ENCODE measurements at places on chromosomes 7 and 10.

DNA sequence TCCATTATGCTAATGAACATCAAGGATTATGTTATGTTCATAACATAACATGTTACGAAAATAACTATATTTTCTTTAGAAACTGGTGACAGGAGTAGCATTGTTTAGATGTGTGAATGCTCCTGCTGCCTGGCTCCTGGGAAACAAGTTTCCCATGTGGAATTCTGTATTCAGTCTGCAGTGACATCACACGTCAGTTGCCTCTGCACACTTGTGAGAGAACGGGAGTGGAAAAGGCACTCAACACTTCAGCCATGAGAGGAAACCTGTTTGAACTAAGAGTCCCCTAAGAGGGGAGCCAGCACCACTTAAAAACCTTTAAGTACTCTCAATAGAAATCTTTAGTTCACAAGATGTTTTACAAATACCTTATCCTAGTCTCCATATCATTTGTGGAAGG is 140.3 kb upstream of the FAM20C start:
- DNase-seq: no peak

- DNase-seq: peak; percentile 73
Observed at GRCh38 chr10:121926671-121927317, 1.0 kb downstream of the ATE1 start.

- no peak for DNase-seq
Observed at GRCh38 chr10:16832351-16833080, 15.3 kb upstream of the RSU1 start.

DNA sequence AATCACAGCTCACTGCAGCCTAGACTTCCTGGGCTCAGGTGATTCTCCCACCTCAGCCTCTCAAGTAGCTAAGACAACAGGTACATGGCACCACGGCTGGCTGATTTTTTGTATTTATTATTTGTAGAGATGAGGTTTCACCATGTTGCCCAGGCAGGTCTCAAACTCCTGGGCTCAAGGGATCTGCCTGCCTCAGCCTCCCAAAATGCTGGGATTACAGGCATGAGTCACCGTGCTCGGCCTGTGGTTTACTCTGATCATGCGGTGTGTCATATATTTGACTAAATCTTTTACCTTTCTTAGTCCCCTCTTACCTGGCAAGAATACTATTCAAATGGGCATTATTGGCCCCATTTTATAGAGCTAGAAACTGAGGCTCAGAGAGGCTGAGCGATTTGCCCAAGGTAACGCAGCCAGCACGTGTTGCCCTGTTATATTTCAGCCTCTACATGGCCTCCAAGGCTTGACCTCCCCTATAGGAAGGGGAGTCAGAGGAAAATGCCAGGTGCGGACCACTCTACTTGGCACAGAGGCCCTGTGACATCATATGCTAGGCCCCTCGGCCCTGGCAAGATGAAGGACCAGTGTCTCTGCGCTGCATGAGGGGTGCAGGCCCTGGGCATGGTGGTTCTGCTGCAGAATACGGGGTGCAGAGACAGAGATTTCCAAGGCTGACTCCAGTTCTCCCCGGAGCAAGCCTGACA is 8.2 kb downstream of the ZCCHC24 start:
- DNase-seq: no peak

GRCh38 chr10:4398602-4399001 is 427.4 kb upstream of the AKR1E2 start:
- DNase-seq: no peak

- DNase-seq: no peak
Observed at GRCh38 chr10:131975003-131975402, 6.7 kb downstream of the BNIP3 start.

- no peak for DNase-seq
Observed at GRCh38 chr7:99768471-99768870, 15.5 kb downstream of the CYP3A4 start.

DNA sequence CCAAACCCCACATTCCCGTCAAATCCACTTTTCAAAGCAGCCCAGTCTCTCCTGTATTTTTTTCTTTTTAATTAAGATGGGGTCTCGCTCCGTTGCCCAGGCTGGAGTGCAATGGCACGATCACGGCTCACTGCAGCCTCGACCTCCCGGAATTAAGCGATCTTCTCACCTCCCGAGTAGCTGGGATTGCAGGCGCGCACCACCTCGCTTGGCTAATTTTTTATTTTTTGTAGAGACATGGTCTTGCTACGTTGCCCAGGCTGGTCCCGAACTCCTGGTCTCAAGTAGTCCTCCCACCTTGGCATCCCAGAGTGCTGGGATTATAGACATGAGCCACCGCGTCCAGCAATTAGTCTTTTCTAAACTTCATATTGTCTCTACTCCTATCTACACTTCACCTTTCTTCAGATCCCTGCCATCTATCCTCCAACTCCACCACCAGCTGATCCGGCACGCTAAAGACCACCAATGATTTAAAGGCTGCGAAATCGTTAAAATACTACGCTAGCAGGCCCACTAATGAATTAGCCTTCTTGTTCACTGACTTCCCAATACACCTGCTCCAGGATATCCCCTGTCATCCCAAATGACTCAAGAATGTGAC is 525 bp upstream of the CHUK start:
- DNase-seq: no peak

DNA sequence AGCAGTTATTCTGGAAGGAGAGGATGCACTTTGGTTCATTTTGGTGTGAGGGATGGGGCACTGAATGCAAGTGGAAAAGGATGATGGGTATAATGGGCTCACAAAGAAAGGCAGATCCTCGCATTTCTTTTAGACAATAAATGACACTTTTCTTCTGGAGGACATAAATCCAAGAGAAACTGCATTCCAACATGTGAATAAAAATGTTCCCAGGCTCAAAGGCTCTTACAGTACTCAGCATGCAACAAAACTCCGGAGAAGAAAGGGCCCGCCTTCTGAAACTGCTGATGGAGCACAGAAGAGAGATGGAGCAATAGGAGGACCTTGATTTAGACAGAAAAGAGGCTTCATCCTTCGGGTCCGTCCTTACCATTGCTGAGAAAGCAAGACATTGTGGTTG is 538.2 kb upstream of the DPP6 start:
- DNase-seq: no peak

DNA sequence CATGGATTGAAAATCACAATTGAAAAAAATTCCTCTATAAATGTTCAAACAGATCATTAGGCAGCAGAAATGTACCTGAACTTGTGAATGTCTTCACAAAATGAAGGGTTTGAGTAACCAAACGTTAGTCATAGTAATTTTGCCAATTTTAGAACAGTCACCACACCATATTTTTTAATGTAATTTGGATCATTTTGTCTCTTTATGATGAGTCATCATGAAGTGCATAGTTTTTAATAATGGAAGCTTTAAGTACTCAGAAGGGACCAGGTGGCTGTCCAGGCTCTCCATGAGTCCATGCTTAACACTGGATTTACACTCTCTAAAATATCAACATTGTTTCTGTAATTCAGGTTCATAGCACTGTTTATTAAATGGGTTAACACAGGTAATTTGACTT is 219.2 kb downstream of the ETV1 start:
- no peak for DNase-seq

GRCh38 chr7:48183370-48183743 is 12.1 kb downstream of the ABCA13 start:
- DNase-seq: no peak

GRCh38 chr7:137687556-137688265 is 159.1 kb downstream of the DGKI start:
- no peak for DNase-seq

DNA sequence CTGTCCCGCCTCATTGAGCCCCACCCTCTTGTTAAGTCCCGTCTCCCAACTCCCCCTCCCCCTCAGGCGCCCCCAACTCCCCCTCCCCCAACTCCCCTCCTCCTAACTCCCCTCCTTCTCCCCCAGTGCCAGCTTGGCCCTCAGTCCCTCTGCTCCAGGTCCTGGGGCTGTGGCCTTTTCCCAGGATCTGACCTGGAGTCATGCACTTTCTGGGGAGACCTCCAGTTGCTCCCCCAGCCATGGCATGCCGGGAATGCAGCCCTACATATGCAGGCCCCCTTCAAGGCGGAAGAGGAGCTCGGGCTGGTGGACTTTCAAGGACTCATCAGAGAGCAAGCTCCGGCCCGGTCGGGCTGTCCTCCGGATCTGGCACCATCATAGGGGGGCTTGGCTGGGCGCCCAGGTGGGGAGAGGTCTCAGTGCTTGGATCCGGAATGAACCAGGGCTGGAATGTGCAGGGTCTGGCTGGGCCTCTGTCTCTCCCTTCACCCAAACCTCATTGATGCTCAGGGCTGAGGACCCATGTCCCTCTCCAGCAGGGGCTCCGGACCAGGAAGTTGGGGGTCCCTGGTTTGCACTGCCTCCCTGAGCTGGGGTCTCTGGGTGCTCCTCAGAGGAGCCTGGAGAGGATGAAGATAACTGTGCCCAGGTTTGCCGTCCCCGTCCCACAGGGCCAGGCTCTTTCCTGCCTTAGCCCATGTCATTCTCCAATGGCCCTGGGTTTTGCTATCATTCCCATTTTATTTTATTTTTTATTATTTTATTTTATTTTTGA is 41.1 kb downstream of the TMEM270 start:
- no peak for DNase-seq

DNA sequence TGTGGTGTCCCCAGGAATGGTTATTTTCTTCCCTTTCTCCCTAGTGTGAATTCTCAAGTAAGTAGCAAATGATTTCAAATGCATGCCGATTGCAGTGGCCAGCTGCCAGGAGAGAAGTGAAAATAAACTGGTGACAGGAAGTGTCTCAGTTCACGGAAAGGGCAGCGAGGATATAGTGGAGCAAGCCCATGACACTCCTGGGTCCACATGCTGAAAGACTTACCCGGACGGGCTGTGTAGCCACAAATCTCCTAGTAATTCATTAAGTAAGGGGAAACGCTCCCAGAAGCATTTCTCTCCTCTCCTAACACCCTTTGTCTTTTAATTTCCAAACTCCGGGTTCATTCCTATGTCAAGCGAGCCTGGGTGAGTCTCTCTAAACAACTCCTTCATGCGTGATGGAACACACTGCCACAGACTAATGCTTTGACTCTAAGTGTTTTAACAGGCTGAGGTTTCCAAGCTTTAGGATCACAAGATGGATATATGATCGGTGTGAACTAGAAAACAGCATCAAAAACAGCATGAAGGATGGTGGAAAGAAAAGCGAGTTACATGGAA is 125.6 kb downstream of the CYP26A1 start:
- peak; percentile 43 for DNase-seq

DNA sequence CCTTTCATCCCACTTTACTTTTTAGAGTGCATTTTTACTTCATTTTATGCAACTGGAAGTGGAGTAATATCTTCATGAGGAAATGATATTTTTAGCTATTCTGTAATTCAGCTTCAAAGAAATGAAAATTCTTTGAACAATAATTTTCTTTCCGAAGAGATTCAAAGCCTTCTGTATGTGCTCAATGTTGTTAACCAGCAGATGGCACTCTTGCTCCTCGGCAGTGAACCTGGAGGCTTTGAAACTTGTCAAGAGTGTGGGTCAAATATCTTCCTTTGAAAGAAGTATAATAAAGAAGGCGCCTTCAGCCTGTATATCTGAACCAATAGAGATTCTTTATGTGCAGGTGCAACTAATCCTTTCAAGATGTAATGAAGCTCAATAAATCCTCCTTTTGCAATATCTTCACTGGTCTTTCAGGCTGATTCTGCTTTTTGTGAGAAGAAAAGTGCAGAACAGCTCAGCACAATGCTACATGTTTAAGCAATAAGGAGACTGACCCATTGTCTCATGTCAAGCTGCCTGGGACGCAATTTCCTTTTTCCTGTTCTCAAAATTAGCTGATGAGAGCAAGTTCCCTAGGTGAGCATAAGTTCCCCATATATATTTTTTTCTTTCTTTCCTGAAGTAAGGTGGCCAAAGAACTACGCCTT is 258.4 kb downstream of the SEMA3A start:
- peak; percentile 91 for DNase-seq

GRCh38 chr10:22345301-22346095 is at the start of gene SPAG6:
Gene SPAG6, plus strand, starts transcription at chr10:22345496. Its CDS starts 116 bp downstream, at chr10:22345612.
- DNase-seq: no peak

DNA sequence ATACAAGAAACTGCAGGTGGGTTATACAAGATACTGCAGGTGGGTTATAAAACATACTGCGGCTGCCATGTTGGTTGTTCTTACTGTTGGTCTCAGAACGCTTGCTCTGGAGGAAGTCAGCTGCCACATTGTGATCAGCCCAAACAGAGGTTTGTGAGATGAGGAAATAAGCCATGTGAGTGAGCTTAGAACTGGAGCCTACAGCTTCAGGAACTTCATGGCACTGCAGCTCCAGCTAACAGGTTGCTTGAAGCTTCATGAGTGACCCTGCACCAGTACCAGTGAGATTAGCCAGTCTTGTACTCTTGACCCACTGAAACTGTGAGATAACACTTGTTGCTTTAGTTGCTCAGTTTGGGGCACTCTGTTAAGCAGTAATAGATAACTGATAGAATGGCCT is 74.5 kb upstream of the PRKCQ start:
- DNase-seq: no peak

DNA sequence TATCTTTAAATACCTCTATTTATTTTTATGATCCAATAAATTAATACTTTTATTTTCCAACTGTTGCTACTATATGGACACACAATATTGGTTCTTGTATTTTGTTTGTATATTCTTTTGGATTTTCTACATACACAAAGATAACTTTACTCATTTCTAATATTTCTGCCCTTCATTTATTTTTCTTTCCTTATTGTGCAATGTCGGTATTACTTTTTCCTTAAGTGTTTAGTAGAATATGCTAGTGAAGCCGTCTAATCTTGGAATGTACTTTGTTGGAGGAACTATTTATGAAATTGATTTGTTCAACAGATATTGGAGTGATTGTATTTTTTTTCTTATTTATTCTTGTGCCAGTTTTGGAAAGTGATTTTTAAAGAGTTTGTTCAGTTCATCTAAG is 94.0 kb downstream of the ORC5 start:
- no peak for DNase-seq

- DNase-seq: no peak
Observed at GRCh38 chr7:1013581-1013980, 30.6 kb downstream of the CYP2W1 start.

GRCh38 chr10:104641187-104641936 is at the start of gene SORCS3:
Gene SORCS3, plus strand, starts transcription at chr10:104641290.
- DNase-seq: no peak

- no peak for DNase-seq
Observed at GRCh38 chr10:116719804-116720203, 22.6 kb downstream of the HSPA12A start.

DNA sequence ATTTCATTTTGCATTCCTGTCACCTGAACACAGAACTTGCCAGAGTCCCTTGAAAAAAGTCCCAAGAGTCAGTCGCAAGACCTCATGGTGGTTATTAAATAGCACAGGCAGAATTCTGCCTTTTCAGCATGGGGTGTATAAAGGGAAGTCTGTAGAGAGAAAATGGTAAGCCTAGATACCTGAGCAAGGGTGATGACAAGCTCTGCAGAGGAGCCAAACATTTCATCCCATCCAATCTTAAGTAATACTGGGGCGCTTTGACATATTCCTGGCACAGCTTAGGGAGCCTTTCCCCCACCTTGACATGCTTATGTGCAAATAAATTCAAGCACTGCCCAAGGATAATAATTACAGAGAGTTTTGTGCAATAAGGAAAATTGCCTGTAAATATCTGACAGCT is 213.0 kb downstream of the INHBA start:
- no peak for DNase-seq

- no peak for DNase-seq
Observed at GRCh38 chr10:73044378-73045285, 52.0 kb downstream of the P4HA1 start.

Data from NAMALWA (cell line).